HL-60 (cell line): ENCODE measurements at places on chromosomes 3 and 15.

GRCh38 chr3:160374925-160375324, 24.1 kb downstream of the IFT80 start:
- DNase-seq: no peak

- no peak for DNase-seq
Observed at GRCh38 chr3:184186902-184187207, 856 bp downstream of the ABCF3 start.

DNA sequence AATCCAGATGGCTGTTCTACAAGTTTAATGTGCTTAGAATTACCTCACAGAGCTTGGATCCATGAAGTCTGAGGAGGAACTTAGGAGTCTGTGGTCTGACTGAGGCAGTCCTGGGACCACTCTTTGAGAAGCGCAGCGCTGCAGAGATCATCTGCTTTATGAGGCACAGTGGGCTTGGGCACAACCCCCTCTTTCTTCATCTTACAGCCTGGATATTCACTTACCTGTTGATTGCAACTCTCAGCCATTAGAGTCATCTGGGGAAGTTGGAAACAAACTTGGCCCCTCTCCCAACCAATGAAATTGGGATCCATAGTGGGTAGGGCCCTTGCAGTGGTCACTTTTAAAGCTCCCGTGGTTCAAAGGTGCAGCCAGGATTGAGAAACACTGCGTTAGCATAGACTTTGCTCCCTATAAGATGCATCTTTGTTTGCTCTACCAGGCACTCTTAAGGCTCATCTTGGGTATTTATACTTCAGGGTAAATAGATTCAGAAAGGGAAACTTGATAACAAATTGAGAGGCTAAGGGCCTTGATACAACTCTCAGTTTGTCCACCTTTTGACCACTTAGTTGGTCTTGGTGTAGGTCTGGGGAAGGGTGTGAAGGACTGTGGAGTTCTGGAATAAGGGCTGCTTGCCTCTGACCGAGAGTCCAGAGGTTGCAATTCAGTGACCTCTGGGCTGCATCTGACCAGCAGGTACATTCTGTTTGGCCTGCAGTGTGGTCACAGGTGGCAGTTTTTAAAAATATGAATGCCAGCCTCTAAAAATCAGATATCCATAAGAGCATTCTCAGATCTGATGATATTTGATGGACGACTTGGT, 22.8 kb downstream of the FEM1B start:
- no peak for DNase-seq

- DNase-seq: no peak
Observed at GRCh38 chr3:124605781-124606579, 124.3 kb upstream of the UMPS start.

GRCh38 chr3:43861635-43862034, 170.9 kb downstream of the ABHD5 start:
- no peak for DNase-seq

GRCh38 chr3:47495886-47496285, 17.6 kb downstream of the ELP6 start:
- no peak for DNase-seq

DNA sequence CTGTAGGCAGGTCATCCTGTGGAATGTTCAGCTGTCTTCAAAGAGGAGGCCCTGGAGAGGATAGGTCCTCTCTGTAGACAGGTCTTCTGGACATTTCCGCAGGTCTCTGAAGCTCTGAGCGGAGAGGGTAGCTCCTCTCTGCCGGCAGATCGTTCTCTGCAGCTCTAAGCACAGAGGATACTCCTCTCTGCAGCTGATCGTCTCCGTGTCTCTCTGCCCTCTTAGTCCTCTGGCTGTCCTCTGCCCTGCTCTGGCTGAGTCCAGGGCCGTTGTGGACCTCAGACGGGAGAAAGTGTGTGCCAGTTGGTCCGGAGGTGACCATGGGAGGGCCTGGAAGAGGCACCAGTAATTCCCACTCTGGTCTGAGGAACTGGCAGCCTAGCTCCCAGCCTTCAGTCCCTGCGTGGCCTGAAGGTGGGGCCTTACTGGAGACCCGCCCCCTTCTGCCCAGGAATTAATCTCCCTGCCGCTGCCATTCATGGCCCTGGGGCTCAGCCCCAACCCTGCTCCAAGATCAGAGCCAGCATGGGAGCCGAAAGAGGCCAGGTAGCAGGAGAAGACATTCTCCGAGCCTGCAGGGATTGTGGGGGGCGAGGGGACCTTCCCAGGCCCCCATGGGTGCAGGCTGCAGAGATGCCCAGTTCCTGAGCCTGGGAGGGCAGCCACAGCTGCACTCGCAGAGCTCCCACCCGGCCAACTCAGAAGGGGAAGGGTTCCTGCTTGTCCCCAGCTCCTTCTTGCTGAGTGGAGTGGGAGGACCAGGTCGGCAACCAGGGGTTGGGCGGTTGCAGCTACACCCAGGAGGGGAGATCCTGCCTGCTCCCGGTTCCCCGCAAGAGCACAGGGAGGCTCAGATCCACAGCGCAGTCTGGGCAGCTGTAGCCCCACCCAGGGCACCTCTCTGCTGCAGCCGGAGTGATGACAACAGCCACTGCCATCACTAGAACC, 488.7 kb downstream of the RSL24D1 start:
- no peak for DNase-seq

DNA sequence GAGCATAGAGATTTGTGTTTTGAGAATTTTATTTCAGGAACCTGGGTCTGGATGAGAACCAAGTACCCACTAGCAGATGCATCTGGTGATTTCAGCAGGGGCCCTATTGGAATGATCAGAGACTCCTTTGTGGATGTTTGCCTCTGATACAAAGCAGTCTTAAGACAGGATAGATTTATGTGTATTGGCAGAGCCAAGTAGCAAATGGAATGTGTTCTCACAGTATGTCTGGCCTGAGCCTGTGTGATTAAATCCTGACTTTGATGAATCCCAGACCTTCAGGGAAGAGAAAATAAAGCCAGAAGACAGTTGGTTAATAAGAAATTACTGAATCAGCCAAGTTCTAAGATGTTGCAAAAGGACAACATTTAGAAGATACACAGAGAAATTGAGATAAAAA, 755.5 kb upstream of the SEMA6D start:
- no peak for DNase-seq
